ENCODE measurements at places on chromosomes 2 and 18.
A peak's percentile ranks its signal among the peaks of the same experiment; 100 is the strongest.

DNA sequence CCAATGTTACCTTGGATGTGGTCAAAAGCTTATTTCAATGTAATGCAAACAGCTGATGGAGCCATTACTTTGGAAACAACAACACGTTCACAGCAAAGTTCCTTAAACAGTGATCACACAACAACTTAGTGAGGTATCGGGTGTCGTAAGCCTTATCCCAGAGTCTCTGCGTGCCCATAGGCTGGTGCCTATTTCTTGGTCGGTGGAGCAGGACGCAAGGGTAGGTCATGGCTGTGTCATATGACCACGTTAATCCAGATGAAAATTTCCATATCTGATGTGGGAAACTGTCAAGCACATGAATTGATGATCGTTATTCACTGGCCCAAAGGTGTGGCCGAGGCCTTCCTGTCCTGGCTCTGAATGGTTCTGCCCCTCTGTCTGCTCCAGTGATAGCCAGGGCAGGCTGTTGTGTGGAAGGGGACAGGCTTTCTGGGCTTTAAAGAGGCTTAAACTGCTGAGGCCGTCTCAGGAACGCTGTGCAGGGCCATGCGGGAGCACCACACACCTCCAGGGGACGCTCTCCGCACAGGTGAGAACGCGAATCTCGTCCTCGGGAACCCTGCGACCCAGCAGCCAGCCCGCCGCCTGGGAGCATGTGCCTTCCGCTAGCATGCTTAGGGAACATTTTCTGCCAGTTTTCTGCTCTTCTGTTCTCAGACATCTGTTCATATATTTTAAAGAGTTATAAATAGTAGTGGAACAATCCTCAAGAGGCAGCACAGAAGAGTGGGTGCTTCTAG, 90.6 kb downstream of the KCTD1 start:
- no peak for ATAC-seq

- ATAC-seq: no peak
Measured at GRCh38 chr2:164754157-164755093, 87.2 kb downstream of the COBLL1 start.

- ATAC-seq: peak; percentile 30
Measured at GRCh38 chr2:7013471-7014160, 96.4 kb downstream of the RNF144A start.

DNA sequence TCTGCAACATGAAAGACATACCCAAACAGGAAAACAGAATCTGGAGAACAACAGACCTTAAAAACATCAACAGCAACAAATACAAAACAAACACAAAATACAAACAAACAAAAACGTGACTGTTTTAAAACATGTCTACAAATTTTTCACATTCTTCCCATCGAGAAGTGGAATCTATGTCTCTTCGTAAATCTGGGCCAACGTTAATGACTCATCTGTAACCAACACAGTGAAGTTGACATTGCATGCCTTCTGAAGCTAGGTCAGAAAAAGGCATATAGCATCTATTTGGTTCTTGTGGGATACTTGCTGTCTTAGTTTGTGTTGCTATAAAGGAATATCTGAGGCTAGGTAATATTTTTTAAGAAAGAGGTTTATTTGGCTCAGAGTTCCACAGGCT, 269.0 kb upstream of the FBXO11 start:
- ATAC-seq: no peak

- ATAC-seq: no peak
Measured at GRCh38 chr18:59715966-59716369, 18.7 kb upstream of the CCBE1 start.

DNA sequence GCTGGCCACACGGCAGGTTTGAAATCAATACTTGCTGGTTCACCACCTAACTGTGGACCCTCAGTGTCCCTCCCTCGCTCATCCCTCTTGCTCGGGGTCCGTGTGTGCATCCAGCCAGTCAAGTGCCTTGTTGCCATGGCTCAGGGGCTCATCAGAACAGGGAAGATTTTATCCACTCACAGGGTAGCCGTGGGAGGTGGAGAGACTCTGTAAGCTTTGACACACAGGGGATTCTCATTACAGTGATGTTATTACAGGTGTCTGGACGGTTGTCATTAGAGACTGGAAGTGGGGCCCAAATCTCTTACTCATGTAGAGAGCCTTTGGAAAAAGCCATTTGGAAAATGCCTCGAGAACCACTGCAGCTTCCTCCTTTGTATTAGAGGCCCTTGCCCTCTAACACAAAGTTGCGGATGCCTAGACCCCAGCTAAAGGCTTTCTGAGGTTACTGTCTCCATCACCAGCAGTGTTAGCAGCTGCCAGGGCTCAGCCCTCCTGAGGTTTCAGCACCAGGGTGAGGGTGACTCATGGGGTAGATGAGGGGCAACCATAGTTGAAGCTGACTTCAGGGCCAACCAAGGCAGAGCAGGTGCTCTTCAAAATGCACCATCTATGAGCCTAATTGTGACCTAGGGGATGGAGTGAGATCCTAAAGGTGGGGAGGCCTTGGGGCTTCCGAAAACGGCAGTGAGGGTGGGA, 195.6 kb downstream of the CLIP4 start:
- no peak for ATAC-seq

DNA sequence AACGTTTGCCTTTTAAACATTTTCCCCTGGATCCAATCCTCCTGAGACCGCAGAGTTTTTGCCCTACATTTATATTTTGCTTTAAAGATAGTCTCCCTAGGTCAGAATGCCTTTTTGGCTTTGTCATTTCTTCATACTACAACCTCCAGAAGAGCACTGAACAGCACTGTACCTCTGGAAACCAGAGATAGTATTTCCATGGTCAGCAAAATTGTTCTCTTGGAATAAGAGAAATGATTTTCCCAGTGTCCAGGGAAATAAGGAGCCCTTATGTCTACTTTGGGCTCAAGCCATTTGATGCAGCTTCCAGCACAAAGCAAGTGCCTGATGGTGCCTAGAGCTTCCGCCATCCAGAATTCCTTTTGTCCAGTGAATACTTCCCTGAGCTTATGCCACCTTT, 75.5 kb upstream of the SP5 start:
- ATAC-seq: no peak

- ATAC-seq: no peak
Measured at GRCh38 chr2:188969236-188969635, 4.9 kb upstream of the COL3A1 start.

- ATAC-seq: no peak
Measured at GRCh38 chr18:32847691-32848090, 74.9 kb upstream of the KLHL14 start.

DNA sequence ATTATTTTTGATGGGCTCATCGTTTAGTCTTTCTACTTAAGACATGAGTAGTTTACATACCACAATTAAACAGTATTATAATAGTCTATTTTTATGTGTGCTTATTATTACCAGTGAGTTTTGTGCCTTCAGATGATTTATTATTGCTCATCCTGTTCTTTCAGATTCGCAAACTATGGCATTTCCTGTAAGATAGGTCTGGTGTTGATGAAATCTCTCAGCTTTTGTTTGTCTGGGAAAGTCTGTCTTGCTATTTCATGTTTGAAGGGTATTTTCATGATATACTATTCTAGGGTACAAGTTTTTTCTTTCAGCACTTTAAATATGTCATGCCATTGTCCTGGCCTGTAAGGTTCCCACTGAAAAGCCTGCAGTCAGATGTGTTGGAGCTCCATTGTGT, 101.3 kb downstream of the DNAH7 start:
- no peak for ATAC-seq

DNA sequence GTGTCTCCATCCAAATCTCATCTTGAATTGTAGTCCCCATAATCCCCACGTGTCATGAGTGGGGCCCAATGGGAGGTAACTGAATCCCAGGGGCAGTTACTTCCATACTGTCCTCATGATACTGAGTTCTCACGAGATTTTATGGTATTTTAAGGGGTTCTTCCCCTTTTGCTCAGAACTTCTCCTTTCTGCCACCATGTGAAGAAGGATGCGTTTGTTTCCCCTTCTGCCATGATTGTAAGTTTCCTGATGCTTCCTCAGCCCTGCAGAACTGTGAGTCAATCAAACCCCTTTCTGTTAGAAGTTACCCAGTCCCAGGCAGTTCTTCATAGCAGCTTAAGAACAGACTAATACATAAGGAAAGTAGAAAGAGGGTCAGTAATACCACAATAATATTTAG, 480.4 kb downstream of the KCNJ3 start:
- no peak for ATAC-seq

GRCh38 chr2:223887127-223887526, 49.7 kb upstream of the AP1S3 start:
- no peak for ATAC-seq

DNA sequence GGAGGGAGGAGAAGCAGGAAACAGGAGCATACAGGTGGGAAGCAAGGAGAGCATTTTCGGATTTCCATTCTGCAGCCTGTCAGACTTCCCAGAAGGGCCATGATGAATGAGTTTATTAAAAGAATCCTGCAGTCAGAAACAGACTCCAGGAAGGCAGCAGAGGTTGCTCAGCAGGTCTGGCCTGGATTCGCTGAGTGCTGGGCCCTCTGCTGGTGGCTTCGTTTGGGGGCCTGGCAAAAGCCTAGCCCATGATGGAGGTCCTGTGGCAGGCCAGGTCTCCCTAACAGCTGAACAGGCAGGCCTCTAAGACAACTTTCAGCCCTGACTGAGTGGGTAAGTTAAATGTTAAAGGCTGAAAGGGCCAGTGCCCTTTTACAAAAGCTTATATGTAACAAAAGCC, 108.2 kb upstream of the CAPN13 start:
- no peak for ATAC-seq

- peak; percentile 44 for ATAC-seq
Measured at GRCh38 chr2:238159071-238159539, 335 bp downstream of the ERFE start.

DNA sequence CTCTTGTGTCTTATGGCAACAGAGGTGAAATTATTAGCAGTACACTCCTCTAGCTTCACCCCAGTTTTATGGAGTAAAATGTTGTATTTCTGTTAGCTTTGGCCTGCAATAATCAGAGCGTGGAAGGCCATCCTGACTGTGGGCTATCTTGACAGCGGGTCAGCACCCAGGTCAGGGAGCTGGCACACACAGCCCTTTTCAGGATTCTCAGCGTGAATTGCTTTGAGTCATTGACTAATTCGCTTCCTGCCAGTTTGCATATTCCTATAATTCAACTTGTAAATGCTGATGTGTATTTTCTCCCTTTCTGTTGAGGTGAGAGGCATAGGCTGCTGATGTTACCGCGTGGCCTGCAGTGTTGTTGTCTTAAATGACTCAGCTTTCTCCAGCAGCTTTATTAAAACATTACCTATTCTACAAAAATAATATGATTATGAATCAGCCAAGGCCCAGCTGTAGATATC, 109.6 kb upstream of the EML6 start:
- no peak for ATAC-seq
